ENCODE measurements at places on chromosomes 12 and 14. TPM values are rescaled to one million over a fixed set of nuclear protein-coding genes. Genes with fewer than 3 reads are reported as not detected.

The SYT1 gene
- total RNA-seq = 1.2 TPM

The CKB gene
- total RNA-seq = 492 TPM

The FAM161B gene
- 2.7 TPM for total RNA-seq

The ARF3 gene
- total RNA-seq = 62.8 TPM

The KLHL33 gene
- total RNA-seq = 0.17 TPM

The CGRRF1 gene
- total RNA-seq = 15.1 TPM

The SUPT16H gene
- total RNA-seq = 74.7 TPM

The VRTN gene
- not detected for total RNA-seq

The MYBPC1 gene
- not detected for total RNA-seq

The GARIN6 gene
- total RNA-seq = not detected

The RNASE3 gene
- not detected for total RNA-seq

The NUAK1 gene
- total RNA-seq = 15.6 TPM

The APOF gene
- not detected for total RNA-seq

The MUCL1 gene
- total RNA-seq = not detected

The KRT6C gene
- not detected for total RNA-seq

The RGS6 gene
- total RNA-seq = not detected

The STYK1 gene
- total RNA-seq = 4.6 TPM

The SLC6A12 gene
- total RNA-seq = not detected

The GPR65 gene
- total RNA-seq = not detected

The OR4E2 gene
- not detected for total RNA-seq

The LRRC43 gene
- 2.5 TPM for total RNA-seq

The C14orf132 gene
- total RNA-seq = 4.0 TPM

The CLEC7A gene
- not detected for total RNA-seq

The CDCA4 gene
- 46.9 TPM for total RNA-seq

The BRAP gene
- 19.9 TPM for total RNA-seq

The ZFP36L1 gene
- 87.0 TPM for total RNA-seq

All from epithelial cell of proximal tubule (primary cell).